Activated CD4-positive, alpha-beta T cell treated with anti-CD3 and anti-CD28 coated beads, Interleukin-2, amount 50 U/mL, for 24 hours (primary cell): ENCODE measurements at places on chromosomes 13 and 19.

- DNase-seq, result no peak
These were observed 49.1 kb upstream of the FLT1 start for GRCh38 chr13:28544026-28544425.

GRCh38 chr13:31138515-31138914 lies 23.2 kb downstream of the HSPH1 start:
- DNase-seq, result no peak

GRCh38 chr13:28159057-28159456 lies 20.7 kb downstream of the PAN3 start:
- no peak for DNase-seq

- no peak for DNase-seq
These were observed 290.2 kb downstream of the ZNF536 start for GRCh38 chr19:30662211-30662861.
